ENCODE measurements at places on chromosomes 1 and 21.

DNA sequence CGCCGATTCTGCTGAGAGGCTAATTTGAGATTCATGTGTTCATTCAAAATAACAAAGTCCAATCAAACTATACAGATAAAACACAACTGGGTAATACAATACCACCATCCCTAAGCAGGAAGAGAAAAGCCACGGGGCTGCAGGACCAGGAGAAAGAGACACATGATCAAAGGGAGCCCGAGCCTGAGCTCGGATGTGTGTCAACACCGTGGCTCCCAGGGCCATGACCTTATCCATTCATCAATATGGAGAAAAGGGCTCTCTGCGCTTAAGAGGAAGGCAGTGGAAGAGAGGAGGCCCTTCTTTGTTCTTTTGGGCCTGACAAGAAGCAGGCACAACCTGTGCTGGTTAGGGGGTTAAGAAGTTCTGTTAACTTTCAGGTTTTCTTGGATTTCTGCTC lies 56.7 kb downstream of the HUNK start:
- H3K27me3 ChIP-seq, result no peaks in the 10 kb centered on the region
- no peak overlapping the region for H3K4me3 ChIP-seq
- no peak overlapping the region for H3K27ac ChIP-seq
- no peaks in the 10 kb centered on the region for H3K36me3 ChIP-seq
- DNase-seq, result no peak
- H3K4me1 ChIP-seq, result peaks cover 8% of the 10 kb centered on the region

DNA sequence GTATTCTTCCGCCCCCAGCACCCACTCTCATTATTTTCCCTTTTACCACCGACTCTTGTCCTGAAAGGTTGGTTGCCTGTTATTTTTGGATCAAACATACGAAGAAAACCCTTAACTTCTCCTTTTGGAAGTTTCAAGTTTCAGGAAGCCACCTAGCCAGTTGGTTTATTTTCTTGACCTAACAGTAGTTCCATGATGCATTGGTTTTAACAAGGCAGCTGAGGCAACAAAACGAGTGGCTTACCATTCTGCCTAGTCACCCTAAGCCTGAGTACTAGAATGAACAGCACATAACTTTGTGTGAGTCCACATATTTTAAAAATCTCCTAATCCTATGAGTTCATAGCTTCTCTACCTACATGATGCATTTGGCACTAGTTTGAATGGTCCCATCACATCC lies 28.9 kb downstream of the OLFM3 start:
- no peaks in the 10 kb centered on the region for H3K4me1 ChIP-seq
- H3K27me3 ChIP-seq, result no peaks in the 10 kb centered on the region
- H3K4me3 ChIP-seq, result no peak overlapping the region
- no peak overlapping the region for H3K27ac ChIP-seq

DNA sequence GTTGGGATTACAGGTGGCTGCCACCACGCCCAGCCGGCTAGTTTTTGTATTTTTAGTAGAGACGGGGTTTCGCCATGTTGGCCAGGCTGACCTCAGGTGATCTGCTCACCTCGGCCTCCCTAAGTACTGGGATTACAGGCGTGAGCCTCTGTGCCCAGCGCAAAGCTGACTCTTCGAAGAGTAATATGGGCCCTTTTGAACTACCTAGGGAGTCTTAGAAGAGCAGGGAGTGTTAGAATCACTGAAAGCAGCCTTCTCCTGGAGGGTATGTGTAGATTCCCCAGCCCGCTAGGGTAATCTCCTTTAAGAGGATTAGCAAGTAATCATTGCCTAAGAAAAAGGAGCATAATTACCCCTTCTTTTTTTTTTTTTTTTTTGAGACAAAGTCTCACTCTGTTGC lies 6.5 kb upstream of the MAST2 start:
- no peaks in the 10 kb centered on the region for H3K36me3 ChIP-seq
- peak; percentile 40 for DNase-seq
- H3K27ac ChIP-seq, result no peak overlapping the region
- no peaks in the 10 kb centered on the region for H3K27me3 ChIP-seq
- H3K4me3 ChIP-seq, result no peak overlapping the region
- H3K4me1 ChIP-seq, result no peaks in the 10 kb centered on the region

GRCh38 chr1:32813941-32814739 lies 3.0 kb downstream of the YARS1 start:
- H3K36me3 ChIP-seq, result peaks cover 10% of the 10 kb centered on the region
- no peak overlapping the region for H3K4me3 ChIP-seq
- DNase-seq, result no peak
- H3K27me3 ChIP-seq, result no peaks in the 10 kb centered on the region
- H3K27ac ChIP-seq, result peak overlapping the region; percentile 28

- H3K4me3 ChIP-seq, result no peak overlapping the region
- H3K27me3 ChIP-seq, result no peaks in the 10 kb centered on the region
- no peaks in the 10 kb centered on the region for H3K36me3 ChIP-seq
- H3K4me1 ChIP-seq, result no peaks in the 10 kb centered on the region
- H3K27ac ChIP-seq, result no peak overlapping the region
Observed at GRCh38 chr1:162946701-162947100, 85.7 kb upstream of the CCDC190 start.

DNA sequence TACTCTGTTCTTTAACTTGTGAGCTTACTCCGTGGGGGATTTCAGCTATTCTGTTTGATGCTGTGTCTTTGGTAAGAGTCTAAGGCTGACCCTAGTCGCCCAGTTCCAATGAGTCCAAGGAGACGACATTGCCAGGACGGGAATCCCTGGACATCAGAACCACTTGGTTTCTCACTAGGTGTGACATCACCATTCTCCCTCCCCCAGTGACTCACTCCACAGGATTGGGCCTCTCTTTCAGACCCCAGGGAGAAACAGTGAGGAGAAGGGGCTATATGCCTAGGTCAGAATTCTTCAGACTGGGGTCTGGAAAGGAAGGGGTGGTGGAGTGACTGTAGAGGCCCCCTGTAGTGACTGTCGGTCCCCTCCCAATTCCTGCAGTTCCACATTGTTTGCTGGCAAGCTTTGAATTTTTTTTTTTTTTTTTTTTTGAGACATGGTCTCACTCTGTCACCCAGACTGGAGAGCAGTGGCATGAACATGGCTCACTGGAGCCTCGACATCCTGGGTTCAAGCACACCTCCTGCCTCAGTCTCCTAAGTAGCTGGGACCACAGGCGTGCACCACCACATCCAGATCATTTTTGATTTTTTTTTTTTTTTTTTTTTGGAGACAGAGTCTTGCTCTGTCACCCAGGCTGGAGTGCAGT lies 21.3 kb downstream of the ALPL start:
- peaks cover 4% of the 10 kb centered on the region for H3K4me1 ChIP-seq
- no peaks in the 10 kb centered on the region for H3K27me3 ChIP-seq
- no peaks in the 10 kb centered on the region for H3K36me3 ChIP-seq
- H3K27ac ChIP-seq, result peak overlapping the region; percentile 60
- DNase-seq, result peak; percentile 65
- no peak overlapping the region for H3K4me3 ChIP-seq

GRCh38 chr1:42973286-42973685 lies 14.6 kb upstream of the SLC2A1 start:
- peaks cover 3% of the 10 kb centered on the region for H3K4me1 ChIP-seq
- no peak overlapping the region for H3K27ac ChIP-seq
- no peak for DNase-seq
- no peak overlapping the region for H3K4me3 ChIP-seq
- H3K27me3 ChIP-seq, result no peaks in the 10 kb centered on the region

DNA sequence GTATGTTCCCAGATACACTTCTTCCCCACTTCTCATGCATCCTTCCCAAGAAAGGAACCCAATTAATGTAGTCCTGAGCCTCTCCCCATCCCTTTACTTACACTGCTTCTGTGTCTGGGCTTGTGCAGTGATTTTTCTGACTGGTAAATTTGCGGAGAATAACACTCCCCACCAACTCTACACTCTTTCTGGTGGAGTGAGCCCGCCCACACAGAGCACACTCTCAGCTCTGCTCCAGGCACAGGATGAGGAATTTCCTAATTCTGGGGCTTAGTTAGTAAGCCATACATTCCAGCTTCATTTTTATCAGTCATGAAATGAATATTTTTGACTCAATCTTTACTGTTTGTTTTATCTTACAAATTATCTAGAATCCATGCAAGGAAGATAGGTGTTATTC lies 38.6 kb downstream of the FMO4 start:
- no peak overlapping the region for H3K27ac ChIP-seq
- peaks cover 5% of the 10 kb centered on the region for H3K4me1 ChIP-seq
- DNase-seq, result no peak
- no peak overlapping the region for H3K4me3 ChIP-seq
- H3K36me3 ChIP-seq, result no peaks in the 10 kb centered on the region

DNA sequence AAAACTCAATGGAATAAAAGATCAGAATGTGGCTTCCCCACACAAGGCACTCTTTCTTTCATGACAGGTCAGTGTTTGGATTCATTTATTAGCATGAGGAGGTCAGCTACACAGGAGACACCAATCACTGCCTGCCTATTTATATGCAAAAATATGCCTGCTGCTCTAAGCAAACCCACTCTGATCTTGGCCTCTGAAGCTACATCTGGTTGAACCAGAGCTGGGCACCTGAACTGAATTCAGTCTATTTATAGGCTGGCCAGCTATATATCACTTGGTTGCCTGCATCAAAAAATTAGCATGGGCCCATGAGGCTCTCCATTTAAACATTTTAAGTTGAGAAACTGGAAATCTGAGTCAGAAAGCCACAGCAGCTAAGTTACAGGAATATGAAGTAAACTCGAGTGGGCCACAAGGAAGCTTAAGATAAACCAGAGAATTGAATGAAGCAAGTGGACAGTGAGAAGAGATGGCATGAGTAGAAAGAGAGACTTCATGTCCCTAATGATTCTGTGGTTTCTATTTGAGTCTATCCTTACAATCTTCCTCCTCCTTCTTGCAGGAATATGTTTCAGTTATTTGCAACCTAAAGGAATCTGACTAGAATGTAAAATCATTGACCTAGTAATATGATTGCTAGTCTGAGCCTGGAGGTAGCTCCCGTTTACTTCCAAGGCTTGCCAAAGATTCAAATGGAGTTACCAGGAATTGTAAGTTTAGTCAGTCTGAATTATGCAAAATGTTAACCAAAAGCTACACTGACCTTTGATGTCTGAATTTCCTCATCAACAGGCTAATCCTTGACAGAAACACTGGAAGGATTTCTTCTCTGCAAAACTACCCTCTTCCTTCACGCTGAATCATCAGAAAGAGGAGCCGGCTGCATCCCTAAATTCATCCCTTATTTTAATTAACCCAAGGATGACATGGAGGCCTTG lies 17.7 kb downstream of the DDAH1 start:
- H3K36me3 ChIP-seq, result no peaks in the 10 kb centered on the region
- no peaks in the 10 kb centered on the region for H3K27me3 ChIP-seq
- no peak for DNase-seq

- no peak overlapping the region for H3K27ac ChIP-seq
- H3K36me3 ChIP-seq, result no peaks in the 10 kb centered on the region
- H3K4me1 ChIP-seq, result no peaks in the 10 kb centered on the region
- H3K4me3 ChIP-seq, result no peak overlapping the region
- H3K27me3 ChIP-seq, result no peaks in the 10 kb centered on the region
Observed at GRCh38 chr21:18951271-18952038, 547.9 kb upstream of the TMPRSS15 start.

- DNase-seq, result no peak
- H3K4me1 ChIP-seq, result no peaks in the 10 kb centered on the region
- no peaks in the 10 kb centered on the region for H3K27me3 ChIP-seq
- H3K27ac ChIP-seq, result no peak overlapping the region
- H3K36me3 ChIP-seq, result no peaks in the 10 kb centered on the region
Observed at GRCh38 chr1:231203259-231204057, 37.6 kb upstream of the GNPAT start.

Measured in mesendoderm (in vitro differentiated cells).